Cerebellar nuclear complex (tissue), 1 donor: ENCODE measurements at places on chromosomes 7 and 10.
A peak's percentile ranks its signal among the peaks of the same experiment; 100 is the strongest.

DNA sequence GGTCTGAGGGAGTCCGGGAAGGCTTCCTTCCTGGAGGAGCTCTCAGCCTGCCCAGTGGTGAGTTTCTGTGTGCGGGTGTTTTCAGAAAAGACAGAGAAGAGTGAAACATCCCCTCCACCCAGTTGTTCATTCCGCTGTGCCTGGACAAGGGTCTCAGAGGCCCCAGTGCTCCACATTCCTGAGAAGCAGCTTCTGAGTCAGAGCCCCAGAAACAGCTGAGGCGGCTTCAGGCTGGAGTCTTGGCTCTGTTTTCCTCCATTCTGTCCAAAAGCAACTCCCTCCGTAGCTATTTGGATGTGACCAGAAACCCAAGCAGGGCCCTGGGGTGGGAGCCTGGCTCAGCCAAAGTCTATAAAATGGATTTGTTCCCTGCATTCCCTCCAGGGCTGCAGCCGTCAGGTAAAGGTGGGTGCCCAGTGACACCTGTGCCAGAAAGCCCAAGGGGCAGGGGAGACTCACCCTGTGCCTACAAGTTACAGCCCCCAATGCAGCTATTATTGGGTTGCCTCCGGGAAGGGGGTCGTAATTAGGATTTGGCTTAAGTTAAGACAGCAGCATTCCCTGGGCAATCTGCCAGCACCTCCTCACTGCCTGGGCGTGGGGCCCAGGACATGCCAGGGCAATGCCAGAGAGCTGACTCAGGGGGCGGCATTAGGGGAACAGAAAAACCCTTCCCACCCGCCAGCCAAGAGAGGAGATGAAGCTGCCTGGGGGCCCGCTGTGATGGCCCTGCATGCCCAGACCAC is 13.1 kb upstream of the CAMK2G start:
- DNase-seq = peak; percentile 67

DNA sequence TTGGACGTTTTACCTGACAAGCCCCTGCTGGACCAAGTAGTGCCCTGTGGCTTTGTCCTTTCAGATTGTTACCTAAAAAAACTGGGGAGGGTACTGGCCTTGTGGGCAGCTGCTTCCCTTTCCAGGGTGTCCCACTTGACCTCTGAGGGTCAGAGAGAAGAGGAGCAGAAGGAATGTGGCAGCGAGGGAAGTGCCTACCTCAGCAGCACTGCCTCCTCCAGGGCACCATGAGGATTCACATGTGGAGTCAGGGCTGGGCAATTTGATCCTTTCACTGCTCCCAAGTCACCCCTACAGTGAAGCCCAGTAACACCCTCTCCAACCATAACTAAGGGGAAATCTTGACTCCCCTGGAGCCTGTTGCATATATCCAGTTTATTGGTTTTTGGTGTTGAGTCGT is 64.6 kb downstream of the ITGB1 start:
- DNase-seq = no peak

GRCh38 chr7:147279514-147279913 is 1162.9 kb downstream of the CNTNAP2 start:
- DNase-seq = no peak

- no peak for DNase-seq
Observed at GRCh38 chr10:51103554-51104217, 29.4 kb downstream of the PRKG1 start.

DNA sequence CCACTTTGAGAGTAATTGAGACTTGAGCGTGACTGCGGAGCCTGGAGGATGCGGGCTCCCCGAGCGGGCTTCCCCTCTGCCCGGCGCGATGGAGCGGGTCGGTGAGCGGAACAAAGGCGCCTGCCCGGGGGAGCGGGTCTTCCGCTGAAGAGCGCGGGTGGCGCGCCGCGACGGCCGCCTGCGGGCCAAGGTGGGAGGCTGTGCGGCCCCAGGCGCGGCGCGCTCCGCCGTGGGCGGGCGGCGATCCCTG is at the start of gene GALNT17:
Gene GALNT17 (plus strand): TSS at position 18 of the 250 bp plus-strand sequence.
- DNase-seq = no peak

- no peak for DNase-seq
Observed at GRCh38 chr10:1272079-1272776, 216.0 kb downstream of the WDR37 start.

- no peak for DNase-seq
Observed at GRCh38 chr7:71780282-71780681, 631.9 kb downstream of the CALN1 start.

GRCh38 chr7:47681249-47681810 is 99.4 kb upstream of the TNS3 start:
- DNase-seq = no peak

- DNase-seq = no peak
Observed at GRCh38 chr7:27030393-27031050, 65.3 kb downstream of the HOXA1 start.

DNA sequence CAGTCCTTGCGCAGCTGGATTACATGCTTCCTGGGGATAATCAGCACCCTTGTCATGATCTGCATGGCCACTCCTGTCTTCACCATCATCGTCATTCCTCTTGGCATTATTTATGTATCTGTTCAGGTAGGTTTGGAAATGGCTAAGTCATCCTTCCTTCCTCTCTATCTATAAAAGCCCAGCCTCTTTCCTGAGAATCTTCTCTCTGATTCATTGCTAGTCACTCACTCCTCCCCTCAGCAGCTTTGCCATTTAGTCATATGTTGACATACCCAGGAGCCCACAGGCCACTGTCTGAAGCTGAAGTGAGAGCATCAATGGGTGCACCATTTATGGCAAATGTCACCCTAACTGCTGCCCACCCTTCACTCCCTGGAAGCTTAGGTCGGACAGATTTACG is 52.0 kb downstream of the ABCC2 start:
- no peak for DNase-seq

DNA sequence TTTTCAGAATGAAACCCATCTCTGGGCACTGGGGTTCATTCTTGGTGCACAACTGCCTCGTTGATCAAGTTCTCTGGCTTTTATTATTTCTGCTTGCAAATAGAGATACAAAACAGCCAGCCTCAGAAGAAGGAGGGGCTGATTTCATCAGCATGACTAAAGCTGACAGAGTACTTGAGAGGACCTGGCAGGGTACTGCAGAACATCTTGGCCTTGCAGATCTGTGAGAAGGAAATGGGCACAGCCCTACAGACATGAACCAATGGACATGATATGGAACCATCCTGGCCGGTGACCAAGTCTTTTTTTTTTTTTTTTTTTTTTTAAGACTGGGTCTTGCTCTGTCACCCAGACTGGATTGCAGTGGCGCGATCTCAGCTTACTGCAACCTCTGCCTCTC is 240.6 kb downstream of the VTI1A start:
- no peak for DNase-seq

- DNase-seq = no peak
Observed at GRCh38 chr7:2647594-2648172, 15.9 kb downstream of the TTYH3 start.

DNA sequence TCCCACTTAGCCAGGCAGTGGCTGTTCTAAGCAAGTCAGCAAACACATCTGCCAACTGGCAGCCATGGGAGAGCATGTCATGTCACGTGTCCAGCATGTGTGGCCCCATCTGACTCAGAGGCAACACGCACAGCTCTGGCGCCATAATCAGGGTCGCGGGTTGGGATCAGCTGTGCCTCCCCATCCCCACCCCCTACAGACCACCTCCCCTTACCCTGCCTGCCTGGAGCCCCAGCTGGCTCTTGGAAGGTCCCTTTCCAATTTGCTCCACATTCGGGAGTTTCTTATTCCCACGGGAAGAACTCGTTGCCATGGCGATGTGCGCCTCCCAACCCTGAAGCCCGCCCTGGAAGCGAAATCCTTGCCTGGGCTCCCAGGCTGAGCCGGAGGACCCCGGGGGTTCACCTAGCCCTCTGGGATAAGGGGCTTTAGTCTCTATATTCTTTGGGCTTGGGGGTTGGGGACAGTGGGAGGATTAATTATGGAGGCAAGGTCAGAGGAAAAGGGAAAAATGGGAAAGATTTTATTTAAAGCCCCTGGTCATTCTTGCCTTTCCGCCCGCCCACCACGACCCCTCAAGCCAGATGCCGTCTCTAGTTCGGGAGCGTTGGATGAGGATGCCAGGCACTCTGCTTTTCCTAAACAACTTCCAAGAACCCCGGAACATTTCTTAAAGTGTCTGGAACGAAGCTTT is 283.7 kb downstream of the ZEB1 start:
- no peak for DNase-seq

GRCh38 chr7:95295397-95295796 is 28.9 kb downstream of the PON1 start:
- DNase-seq = no peak

- no peak for DNase-seq
Observed at GRCh38 chr7:80182630-80183276, 48.1 kb downstream of the GNAI1 start.
